Activated naive CD4-positive, alpha-beta T cell treated with anti-CD3 and anti-CD28 coated beads for 36 hours (primary cell): ENCODE measurements at places on chromosomes 2 and 18. TPM values are rescaled to one million over a fixed set of nuclear protein-coding genes. Genes with fewer than 3 reads are reported as not detected.

Gene TGFA
- total RNA-seq: 0.33 TPM

Gene CMPK2
- total RNA-seq: 7.2 TPM

Gene GNLY
- 2.6 TPM for total RNA-seq

Gene COL4A3
- total RNA-seq: not detected

GRCh38 chr2:241858206-241859016, at the start of gene PDCD1:
Gene PDCD1 (minus strand): TSS chr2:241858894. CDS start chr2:241858838, 56 bp downstream.
- peaks cover 7% of the 10 kb centered on the region for H3K27me3 ChIP-seq
- H3K27ac ChIP-seq: peak within 1 kb of the TSS; percentile 95
- DNase-seq: peak; percentile 86

DNA sequence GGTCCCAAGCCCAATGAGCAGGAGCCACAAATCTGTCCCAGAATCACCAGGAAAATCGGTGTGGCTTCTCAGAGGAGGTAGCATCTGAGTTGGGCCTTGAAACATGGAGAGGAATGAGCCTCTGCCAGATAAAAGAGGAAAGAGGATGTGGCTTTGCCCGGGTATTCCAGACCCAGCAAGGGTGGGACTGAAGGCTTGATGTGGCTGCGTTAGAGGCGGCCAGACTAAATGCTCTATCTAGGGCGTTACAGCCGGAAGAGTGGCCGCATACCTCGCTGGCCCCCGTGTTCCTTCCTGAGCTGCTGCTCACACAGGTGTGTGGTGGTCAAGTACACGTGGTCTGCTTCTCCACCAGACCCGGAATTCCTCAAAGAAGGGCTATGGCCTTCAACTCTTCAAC, 33.9 kb upstream of the POMC start:
- H3K4me3 ChIP-seq: no peak overlapping the region
- H3K36me3 ChIP-seq: no peaks in the 10 kb centered on the region
- H3K4me1 ChIP-seq: peaks cover 12% of the 10 kb centered on the region
- H3K27me3 ChIP-seq: no peaks in the 10 kb centered on the region
- no peak for DNase-seq

DNA sequence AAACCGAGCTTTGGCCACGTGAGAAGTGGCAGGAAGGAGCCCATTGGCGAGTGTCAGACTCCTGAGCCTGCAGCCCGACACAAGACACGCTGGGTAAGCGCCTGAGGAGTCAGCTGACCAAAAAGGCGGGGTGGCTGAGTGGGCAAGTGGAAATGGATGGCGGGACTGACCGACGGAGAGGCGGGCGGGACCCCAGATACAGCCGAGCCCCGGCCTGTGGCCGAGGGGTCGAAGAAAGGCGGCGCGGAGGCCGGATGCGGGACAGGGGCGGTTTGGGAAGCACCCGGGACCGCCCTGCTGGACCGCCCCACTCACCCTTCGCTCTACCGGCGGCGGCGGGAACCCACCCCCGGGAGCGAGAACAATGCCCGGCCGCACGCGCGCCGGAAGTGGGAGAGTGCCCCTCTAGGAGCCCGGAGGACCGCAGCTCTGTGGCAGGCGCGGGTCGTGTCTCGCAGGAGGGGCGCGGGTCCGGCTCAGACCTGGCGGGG, 22.8 kb downstream of the ZSCAN30 start:
- peak overlapping the region; percentile 82 for H3K27ac ChIP-seq
- peak; percentile 62 for DNase-seq
- peaks cover 14% of the 10 kb centered on the region for H3K36me3 ChIP-seq
- no peaks in the 10 kb centered on the region for H3K27me3 ChIP-seq
- peak overlapping the region; percentile 79 for H3K4me3 ChIP-seq

GRCh38 chr2:218623366-218623705, 15.6 kb downstream of the PLCD4 start:
- no peaks in the 10 kb centered on the region for H3K27me3 ChIP-seq
- no peaks in the 10 kb centered on the region for H3K36me3 ChIP-seq
- H3K4me1 ChIP-seq: no peaks in the 10 kb centered on the region
- H3K27ac ChIP-seq: no peak overlapping the region
- DNase-seq: no peak
- H3K4me3 ChIP-seq: no peak overlapping the region

- H3K27ac ChIP-seq: no peak overlapping the region
- H3K27me3 ChIP-seq: peaks cover 2% of the 10 kb centered on the region
- no peaks in the 10 kb centered on the region for H3K36me3 ChIP-seq
- no peak for DNase-seq
- H3K4me3 ChIP-seq: no peak overlapping the region
- H3K4me1 ChIP-seq: no peaks in the 10 kb centered on the region
These were observed 339.7 kb upstream of the SLC14A2 start for GRCh38 chr18:45275367-45276113.
